ENCODE measurements at places on chromosomes 1 and 21.

DNA sequence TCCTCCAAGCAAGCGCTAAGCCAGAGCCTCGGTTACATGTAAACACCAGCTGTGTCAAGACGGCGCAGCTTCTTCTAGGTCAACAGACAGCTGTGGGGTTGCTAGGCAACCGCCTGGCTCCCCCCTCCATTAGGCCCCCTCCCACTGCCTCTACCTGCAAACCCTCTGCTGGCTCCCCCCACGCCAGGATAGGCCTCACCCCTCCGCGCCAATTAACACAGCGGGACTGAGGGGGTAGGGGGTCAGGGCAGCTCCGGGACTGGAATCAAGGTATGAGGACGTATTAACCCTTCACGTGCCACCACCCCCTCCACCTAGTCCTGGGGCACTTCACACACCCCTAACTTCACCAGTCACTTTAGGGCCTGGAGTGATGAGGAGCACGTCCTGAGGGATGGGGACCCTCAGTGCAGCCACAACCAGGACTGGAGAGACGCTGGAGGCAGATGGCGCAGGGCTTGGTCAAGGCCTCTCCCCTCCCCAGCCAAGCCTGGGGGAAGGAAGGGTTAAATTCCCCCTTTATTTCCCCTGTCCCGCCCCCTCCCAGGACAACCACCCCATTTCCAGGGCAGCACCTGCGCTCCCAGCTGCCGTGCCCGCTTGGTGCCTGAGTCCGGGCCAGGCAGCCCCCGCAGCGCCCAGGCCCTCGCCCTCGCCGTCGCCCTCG is 37.4 kb upstream of the WASF2 start:
- no peak for DNase-seq

DNA sequence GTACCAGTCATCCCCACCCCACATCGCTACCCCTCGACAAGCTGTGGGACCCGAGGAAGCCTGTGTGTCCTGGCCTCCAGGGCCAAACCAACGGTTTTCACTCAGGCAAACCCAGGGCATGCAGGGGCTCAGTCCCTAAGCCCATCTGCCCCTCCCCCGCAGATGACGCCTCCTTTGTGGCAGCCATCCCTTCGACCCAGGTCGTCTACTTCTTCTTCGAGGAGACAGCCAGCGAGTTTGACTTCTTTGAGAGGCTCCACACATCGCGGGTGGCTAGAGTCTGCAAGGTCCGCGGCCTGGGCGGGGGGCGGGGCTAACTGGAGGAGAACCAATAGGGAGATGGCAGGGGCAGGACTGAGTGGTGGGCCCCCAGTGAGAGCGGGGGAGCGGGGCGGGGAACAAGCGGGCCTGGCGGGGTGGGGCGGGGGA is 7.4 kb downstream of the SEMA4A start:
- peak; percentile 65 for DNase-seq

DNA sequence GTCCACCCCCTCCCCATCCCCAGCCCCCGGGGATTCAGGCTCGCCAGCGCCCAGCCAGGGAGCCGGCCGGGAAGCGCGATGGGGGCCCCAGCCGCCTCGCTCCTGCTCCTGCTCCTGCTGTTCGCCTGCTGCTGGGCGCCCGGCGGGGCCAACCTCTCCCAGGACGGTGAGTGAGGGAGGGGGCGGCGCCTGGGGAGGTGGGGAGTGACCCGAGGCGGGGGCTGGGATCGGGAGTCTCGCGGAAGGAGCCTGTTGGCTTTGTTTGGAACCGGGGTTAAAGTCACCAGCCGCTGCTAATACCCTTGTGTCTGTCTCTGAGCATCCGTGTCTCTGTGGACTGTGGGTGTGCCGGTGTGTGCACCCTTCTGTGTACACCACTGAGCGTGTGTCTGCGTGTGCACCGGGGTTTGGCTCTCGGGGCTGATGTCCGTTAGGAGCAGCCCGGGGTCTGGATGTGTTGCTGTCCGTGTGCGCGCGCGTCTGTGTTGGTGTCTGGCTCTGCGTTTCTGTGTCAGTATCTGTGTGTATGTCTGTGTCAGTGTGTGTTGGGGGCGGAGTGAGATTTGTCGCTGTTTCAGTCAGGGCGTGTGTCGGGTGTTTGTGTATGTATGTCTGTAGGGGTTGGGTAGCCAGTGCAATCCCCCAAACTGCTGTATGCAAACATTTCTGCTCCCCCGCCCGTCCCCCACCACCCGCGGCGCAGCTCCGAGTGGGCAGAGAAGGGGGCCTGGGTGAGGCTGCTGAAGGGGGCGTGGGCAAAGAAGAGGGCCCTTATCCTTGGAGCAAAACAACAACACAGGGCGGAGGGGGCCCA is 480 bp downstream of the CADM3 start:
- no peak for DNase-seq

GRCh38 chr21:34761758-34762330 is 93.0 kb downstream of the CLIC6 start:
- no peak for DNase-seq

DNA sequence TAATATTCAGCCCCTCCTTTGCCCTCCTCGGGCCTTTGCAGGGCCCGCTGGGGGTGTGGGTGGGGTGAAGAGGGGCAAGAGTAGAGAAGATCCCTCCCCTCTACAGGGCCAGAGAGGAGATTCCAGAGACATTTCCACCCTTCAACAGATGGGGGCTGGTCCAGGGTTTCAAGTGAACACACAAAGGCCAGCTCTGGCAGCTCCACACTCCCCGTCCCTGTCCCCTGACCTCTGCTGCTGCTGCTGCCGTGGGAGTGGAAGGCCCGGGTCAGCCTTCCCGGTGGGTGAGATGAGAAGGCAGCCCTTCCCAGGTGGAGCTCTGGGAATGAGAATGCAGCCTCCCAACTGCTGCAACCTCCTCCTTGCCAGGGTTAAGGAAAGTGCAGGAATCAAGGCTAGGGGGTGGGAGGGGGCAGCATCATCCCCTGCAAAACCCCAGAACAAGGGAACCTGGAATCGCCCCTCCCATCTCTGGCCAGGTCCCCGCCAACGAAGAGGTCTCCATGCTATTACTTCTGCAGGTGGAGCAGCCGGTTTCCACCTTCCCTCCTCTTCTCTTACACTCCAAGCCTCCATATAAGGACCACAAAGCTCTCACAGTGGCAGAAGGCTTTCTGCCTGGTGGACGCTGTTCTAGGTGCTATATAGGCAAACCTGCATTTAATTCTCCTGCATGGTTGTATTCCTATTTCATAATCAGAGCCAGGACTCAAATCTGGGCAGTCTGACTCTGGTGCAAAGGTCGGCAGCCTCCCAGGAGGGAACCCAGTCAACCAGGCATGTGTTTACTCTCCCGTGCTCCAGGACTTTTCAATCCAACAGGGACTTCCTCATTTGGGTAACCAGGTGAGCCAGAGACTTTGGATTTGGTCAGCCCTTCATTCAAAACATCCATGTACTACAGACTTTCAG is 22.9 kb upstream of the ARHGEF10L start:
- no peak for DNase-seq
